Stimulated activated CD8-positive, alpha-beta memory T cell treated with anti-CD3 and anti-CD28 coated beads, Interleukin-15, amount 100 ng/mL, for 4 hours (primary cell): ENCODE measurements at places on chromosomes 5 and 9.

- DNase-seq = no peak
Observed at GRCh38 chr9:112326194-112326593, 7.2 kb downstream of the PTBP3 start.

DNA sequence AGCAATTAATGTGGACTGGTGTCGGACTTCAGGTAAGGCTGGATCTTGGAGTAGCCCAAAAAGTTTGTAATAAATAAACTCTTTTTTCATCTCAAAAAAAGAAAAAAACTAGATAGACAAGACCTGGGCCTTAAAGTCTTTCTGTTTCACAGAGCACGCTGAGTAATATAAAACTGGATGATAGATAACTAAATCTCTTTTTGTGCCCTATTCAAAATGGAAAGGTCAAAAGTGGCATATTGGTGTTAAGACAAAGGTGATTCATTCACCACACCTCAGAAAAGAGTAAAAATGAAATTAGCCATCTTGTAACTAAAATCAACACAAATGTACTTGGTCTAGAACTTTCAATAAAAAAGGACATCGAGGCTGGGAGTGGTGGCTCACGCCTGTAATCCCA lies 30.3 kb upstream of the RFK start:
- no peak for DNase-seq

DNA sequence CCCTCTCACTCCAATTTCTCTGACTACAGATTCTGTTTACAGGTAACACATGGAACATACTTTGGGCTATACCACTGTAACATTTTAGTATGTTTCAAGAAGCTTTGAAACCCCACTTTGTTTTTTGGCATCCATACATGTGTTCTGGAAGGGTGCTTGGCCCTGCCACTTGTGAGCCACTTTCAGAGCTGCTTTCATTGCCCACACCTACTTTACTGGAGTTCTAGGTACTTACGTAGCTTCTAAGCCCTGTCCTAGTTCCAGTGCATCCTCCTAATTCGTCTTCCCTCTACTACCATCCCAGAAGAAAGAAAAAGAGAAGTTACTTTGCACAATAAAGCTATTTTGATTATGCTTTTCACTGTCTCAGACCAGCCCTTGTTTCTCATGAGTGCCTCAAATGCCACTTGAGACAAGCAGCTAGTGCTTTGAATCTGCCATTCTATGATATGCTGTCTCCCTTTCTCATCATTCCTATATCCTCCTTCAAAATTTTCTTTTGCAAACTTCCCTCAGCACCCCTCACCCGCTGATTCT lies 26.5 kb upstream of the C5orf47 start:
- no peak for DNase-seq

DNA sequence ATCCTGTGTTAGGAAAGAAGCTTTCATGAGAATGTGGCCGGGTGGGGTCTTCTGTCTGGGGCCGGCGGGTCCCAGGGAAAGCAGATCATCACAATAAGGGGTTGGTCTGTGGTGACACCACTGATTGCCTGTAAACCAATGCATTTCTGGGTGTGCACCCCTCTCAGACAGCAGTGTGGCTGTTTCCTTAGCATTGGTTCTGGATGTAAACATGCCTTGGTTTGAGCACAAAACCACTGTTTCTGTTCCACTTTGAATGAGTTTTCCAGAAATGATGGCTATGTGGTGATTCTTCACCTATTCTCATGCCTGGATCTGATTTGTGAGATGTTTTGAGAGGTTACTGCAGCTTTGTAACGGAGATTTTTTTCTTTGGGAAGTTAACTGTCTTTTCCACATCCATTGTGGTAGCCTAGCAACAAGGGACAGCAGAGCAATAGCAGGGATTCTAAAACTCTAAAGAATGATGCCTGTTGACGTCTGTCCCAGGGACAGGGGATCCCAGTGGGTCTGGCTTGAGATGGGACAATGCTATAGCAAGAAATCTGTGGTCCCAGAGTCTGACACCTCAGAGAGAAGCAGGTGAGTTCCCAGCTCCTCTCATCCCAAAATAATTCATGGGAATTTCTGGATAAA lies at the start of gene CCDC192:
Gene CCDC192 (plus strand): TSS at position 466 of the 636 bp plus-strand sequence. CDS start 55 bp downstream, at position 521.
- no peak for DNase-seq

DNA sequence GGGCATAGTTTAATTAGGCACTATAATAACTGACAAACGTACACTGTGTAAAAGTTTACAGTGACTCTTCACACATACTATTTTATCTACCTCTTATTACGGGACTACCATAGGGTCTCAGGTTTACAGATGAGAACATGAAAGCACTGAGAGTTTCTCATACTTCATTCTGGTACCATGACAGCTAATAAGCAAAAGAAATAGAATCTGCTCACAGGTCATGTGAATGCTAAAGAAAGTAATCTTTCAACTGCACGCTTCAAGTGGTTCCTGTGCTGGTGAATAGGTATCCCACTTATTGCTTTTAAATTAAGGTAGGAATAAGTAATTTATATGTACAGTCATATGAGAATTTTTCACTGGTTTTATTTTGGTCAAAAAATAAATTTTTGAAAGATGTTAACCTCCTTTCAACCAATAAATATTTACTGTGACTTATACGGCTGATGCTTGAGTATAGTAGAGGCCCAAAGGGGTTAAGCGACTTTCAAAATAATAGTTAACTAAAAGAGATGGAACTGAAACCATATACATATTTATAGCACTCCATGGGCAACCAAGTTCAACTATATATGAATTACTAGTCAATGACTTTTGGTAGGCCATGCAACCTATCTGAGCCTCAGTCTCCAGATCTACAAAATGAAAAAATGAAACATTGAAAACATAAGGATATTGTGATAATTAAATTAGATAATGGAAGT lies 8.1 kb downstream of the CDKN2A start:
- DNase-seq = no peak

- no peak for DNase-seq
Observed at GRCh38 chr5:108546939-108547338, 165.0 kb upstream of the FBXL17 start.
